Fibroblast of pulmonary artery (primary cell): ENCODE measurements at places on chromosomes 3 and 15.

DNA sequence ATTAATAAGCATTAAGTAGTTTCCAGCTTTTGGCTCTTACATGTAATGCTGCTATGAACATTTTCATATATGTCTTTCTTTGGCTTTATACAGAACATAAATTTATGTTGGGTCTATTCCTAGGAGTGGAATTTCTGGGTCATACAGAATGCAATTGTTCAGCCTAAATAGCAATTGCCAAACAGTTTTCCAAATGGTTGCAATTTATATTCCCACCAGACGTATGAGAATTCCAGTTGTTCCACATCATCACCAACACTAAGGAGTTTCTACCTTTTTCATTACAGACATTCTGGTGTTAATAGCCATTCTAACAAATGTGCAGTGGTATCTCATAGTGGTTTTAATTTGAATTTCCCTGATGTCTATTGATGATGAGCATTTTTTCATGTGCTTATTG lies 160.1 kb upstream of the TMC3 start:
- DNase-seq, result no peak

- DNase-seq, result peak; percentile 84
These were observed 7.8 kb downstream of the EIF1B start for GRCh38 chr3:40317061-40317855.

- no peak for DNase-seq
These were observed 78.9 kb upstream of the TTC14 start for GRCh38 chr3:180523040-180523439.

DNA sequence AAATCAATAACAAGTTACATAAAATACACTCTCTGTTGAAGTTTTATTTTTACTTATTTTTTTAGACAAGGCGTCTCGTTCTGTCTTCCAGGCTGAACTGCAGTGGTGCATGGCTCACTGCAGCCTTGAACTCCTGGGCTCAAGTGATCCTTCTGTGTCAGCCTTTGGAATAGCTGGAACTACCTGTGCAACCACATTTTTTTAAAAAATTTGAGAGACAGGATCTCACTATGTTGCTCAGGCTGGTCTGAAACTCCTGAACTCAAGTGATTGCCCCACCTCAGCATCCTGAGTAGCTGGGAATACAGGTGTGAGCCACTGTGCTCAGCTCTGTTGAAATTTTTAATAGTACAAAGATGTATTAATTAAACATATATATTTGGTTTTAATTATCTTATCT lies 614.3 kb upstream of the ARRDC4 start:
- DNase-seq, result no peak

DNA sequence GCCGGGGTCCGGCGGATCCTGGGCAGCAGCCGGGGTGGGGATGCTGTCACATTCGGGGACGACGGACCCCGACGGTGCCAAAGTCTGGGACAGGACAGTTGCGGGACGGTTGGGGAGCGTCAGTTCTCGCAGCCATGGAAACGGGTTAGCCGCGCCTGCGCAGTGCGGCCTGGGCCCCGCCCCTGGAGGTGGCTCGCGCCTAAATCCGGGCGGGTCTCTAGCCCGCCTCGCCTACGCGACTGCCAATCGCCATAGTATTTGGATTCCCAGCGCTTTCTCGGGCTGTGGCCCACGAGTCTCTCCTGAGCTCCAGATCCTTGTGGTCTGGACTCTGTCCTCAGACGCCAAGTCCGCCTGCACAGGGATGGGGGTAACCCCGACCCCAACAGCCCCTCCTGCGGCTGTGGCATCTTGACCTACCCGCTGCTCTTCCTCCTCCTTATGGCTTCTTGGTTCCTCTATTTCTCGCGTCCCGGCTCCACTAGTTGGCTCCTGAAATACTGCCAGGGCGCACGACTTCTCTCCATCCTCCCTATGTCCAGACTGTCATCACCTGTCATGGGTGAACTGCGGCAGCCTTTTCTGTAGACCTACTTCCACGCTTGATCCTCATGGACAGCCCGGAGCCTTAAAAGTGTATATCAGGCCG lies at the start of gene ZMYND10:
Gene ZMYND10, minus strand, starts transcription at position 147 of the 649 bp plus-strand sequence. CDS start 153 bp downstream, outside the sequence.
- DNase-seq, result peak; percentile 47

DNA sequence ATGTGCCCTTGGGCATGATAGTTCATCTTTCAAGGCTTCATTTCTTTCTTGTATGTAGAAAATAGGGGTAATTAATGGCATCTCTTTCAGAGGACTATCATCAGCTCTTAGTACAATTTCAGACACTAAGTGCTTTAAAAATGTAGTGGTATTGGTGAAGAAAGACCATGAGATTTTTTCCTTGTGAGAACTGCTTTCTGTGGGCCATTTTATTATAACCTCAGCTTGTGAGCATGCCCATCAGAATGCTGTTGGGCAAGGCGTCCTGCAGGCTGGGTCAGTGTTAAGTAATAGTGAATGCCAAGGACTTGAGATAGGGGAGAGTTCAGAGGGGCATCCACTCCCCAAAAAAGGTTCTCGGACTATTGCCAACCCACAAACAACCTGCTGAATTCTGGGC lies 187.9 kb downstream of the GHSR start:
- DNase-seq, result peak; percentile 52

GRCh38 chr3:148223266-148223665 lies 474.4 kb upstream of the AGTR1 start:
- no peak for DNase-seq

DNA sequence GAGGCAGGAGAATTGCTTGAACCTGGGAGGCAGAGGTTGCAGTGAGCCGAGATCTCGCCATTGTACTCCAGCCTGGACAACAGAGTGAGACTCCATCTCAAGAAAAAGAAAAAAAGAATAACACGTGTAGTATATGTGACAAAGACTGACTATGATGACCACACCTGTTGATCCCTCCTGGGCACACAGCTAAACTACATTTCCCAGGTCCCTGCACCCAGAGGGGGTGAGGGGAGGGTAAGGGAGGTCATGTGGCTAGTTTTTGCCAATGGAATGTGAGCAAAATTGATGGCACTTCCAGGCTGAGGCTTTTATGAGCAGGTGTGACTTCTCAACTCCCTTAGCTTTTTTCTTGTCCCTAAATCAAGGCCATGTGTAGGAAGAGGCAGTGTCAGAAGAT lies 58.2 kb downstream of the KLHL6 start:
- no peak for DNase-seq

GRCh38 chr3:9402410-9403228 lies 5.2 kb downstream of the SETD5 start:
- DNase-seq, result peak; percentile 70

- no peak for DNase-seq
These were observed 454.8 kb downstream of the SHQ1 start for GRCh38 chr3:72393455-72393854.

DNA sequence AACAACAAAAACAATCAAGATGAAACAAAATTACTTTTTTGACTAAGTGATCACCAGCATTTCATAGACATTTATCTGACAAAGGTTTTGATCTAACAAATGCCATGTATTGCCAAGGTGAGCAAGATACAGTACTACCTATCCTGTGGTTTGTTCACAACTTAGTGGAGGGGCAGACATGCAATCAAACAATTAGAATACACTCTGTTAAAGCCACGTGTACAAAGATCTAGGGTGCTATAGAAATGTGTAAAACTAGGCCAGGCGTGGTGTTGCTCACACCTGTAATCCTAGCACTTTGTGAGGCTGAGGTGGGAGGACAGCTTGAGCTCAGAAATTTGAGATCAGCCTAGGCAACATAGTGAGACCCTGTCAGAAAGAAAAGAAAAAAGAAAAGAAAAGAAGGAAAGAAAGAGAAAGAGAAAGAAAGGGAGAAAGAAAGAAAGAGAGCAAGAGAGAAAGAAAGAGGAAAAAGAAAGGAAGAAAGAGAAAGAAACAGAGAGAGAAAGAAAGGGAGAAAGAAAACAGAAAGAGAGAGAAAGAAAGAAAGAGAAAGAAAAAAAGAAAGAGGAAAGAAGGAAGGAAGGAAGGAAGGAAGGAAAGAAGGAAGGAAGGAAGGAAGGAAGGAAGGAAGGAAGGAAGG lies 1.4 kb upstream of the TRIM69 start:
- DNase-seq, result no peak

DNA sequence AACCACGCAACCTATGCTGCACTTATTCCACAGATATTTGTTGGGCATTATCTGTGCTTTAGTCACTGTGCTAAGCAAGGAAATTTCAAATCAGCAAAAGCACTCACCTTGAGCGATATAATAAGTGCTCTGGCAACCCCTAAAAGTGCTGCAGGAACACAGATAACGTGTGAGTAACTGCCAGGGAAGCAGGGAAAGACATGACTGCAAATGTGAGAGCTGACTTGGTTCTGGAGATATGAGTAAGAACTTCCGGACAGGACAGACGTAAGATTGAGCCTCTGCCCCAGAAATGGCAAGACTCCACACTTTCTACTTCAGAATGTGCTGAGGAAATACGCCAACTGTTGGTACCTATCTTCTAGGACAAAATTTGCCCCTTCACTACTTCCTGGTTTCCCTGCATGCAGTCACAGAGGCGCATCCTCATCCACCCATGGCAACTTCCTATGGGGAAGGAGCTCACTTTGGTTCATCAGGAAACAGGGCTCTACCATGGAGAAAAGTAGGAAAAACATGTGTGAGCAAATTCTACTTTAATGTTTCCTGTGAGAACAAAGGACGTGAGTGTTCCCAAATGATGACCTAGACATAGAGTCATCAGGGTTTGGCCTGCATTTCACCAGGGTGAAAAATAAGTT lies 41.7 kb downstream of the AQP9 start:
- peak; percentile 64 for DNase-seq

DNA sequence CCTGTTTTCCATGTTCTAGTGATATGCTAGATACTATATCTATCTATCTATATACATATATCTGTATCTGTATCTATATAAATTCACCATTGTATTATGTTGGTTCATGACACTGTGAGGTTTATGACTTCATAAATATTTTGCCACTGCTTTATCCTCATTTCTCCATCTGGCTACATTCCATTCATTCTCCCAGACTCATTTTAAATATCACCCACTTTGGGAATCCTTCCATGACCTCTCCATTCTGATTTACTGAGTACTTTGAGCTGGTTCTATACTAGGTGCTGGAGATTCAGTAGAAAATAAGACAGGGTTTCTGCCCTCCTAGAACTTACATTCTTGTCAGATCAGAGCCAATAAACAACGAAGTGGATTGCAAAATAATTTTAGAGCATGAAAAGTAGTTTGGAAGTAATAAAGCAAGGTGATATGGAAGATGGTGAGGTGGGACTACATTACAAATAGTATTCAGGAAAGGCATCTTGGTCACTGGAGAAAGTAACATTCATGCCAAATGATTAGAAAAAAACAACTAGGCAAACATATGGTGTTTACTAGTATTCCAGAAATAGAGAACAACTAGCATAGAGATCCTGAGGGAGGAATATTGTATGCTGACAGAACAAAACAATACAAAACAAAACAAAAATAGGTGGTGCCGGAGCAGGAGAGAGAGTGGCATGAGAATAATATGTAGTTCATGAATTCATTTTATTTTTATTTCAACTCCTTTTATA lies 11.6 kb upstream of the PLSCR4 start:
- peak; percentile 43 for DNase-seq

DNA sequence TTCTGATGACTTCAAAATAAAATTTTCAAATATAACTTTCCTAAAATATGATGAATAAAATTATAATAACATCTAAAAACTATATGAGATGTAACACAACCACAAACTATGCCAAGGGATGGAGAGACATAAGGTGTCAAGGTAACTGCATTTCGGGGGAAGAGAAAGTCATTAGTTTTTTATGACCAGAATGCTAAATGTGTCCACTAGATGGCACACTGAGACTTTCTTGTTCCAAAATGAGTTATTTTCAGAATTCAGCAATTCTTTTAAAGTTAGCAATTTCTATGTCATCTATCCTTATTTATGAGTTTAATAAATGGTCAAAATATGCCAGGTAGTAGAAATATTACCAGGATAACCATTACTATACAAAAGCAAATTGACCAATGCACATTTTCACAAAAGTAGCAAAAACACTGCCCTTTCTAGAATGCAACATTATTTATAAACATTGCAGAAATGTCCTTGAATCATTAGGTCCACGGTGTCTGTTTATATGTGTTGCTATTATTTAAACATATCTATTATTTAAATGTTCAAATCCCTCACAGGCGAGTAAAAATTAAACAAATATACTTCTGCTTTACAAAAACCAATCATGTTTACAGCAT lies 374.2 kb downstream of the PLCL2 start:
- DNase-seq, result peak; percentile 61

- no peak for DNase-seq
These were observed 141.8 kb downstream of the FILIP1L start for GRCh38 chr3:99972380-99973104.

GRCh38 chr15:31273258-31273941 lies 53.2 kb upstream of the KLF13 start:
- DNase-seq, result no peak

GRCh38 chr3:99503350-99503749 lies 135.0 kb upstream of the COL8A1 start:
- peak; percentile 50 for DNase-seq

DNA sequence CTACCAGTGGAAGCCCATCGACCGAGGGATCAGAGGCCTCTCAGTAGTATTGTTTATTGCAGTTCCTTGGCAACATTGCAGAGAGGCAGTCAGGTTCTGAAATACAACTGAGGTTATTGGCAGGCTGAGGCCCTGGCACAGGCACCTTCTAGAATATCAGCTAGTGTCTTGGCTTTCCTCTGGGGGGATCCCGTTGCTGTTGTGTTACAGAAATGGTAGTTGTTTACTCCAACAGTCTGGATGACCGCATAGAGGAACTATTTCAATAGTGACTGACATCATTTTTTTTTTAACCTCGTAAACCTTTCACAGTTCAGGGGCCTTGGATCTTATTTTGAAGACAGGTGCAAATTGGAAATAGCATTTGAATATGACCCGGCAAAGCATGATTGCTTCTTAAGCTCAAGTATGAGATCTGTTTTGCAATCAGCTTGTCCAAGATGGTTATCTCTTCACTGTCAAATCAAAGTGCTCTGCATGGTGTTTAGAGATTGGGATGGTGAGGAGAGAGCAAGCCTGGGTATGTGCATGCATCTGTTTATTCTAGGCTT lies 63.9 kb downstream of the PGPEP1L start:
- DNase-seq, result peak; percentile 22

- DNase-seq, result peak; percentile 72
These were observed 245.4 kb upstream of the CBLB start for GRCh38 chr3:106114220-106114619.

GRCh38 chr15:99283717-99284116 lies 32.4 kb downstream of the LRRC28 start:
- no peak for DNase-seq

- DNase-seq, result no peak
These were observed 13.9 kb upstream of the RYR3 start for GRCh38 chr15:33296856-33297255.

DNA sequence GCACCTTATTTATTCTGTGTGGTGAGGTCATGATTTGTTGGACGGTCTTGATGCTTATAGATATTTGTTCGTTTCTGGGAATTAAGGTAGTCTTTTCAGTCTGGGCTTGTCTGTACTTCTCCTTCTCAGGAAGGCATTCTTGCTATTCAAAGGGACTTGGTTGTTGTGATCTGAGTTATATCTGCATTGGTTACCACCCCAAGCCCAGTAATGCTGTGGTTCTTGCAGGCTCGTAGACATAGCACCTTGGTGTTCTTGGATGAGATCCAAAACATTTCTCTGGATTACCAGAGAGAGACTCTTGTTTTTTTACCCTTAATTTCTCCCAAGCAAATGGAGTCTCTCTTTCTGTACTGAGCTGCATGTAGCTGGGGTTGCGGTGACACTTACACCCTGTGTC lies 128.0 kb upstream of the CBLB start:
- DNase-seq, result no peak
